Frontal cortex (tissue), 4 donors: ENCODE measurements at places on chromosomes 11 and 22.

DNA sequence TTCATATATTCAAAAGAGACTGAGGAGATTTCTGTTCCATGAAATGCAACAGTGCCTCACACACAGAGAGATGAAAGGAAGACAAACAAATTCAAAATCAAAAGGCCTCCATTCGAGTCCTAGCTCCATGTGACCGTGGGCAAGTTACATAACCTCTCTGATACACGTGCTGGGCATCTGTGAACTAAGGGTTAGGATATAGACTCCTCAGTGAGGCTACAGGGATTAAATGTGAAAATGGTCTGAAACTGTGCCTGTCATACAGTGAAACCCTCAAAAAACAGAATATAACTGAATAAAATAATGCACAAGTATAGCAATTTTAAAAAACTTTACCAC is 111.8 kb upstream of the MTMR2 start:
- no peak for DNase-seq

DNA sequence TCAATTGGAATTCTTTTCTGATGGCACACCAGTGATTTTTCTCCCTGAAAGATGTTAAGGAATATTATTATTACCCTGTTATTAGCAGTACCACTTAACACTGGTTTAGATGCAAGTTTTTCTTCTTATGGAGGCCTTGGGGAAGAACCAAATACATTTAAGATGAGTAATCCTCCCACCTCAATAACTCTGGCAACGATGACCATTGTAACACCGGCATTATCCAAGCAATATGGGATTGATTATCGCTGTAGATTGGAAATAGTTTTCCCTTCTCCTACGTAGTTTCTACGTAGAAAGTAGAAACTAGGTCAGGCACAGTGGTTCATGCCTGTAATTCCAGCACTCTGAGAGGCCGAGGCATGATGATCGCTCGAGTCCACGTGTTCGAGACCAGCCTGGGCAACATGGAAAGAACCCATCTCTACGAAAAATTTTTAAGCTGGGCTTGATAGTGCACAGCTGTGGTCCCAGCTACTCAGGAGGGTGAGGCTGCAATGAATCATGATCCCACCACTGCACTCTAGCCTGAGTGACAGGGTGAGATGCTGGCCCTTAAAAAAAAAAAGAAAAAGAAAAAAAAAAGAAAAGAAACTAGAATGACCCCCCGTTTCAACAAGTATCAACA is 45.5 kb downstream of the PACSIN2 start:
- DNase-seq: no peak

DNA sequence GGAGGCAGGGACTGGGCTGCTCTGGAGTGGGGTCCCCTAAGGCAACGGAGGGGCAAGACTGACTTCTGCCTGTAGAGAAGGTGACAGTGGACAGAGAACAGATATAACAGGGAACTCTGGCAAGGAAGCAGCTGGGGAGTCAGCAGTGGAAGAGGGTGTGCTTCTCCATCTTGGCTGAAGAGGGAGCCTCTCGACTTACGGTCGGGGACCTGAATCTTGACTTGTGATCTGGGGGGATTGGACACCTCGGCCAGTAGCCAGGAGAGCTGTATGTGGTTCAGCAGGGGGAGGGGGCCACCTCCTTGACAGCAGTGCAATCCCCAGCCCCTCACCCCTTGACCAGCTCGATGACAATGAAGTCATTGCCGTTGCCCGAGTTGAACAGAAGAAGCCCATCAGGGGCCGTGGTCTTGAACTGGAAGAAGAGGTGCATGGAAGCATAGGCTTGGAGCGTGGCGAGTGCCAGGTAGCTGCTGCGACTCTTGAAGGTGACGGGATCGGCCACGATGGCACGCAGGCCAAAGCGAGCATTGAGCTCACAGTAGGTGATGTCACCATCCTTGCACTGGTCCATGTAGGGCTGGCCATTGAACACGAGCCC is 60.0 kb downstream of the SLC22A12 start:
- DNase-seq: no peak

DNA sequence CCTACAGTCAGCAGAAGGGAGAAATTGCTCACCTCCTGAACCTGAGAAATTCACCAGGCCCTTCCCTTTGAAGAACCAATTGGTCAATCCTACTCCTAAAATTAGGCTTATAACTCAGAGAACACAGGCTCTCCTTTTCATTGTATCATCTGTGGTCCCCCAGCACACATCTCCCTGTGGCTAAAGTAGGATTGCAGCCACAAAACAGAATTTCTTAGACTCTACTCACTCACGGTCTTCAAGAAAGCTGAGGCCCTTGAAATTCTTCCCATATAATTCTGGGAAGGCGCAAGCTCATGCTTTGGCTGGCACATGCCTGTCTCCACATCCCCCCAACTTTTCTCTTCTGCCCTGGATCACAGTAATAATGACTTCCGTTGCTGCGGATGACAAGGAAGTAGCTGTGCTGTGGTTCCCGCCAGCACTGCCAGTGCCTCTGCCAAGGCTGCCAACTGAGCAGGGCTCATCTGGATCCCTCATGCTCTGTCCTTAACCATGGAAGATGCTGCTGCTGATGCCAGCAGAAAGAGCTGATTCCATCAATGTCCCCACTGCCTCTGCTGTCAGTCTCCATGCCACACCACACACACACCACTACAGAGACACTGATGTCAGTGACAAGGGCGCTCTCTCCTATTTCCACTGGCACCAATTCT is 200.6 kb upstream of the POU2AF2 start:
- no peak for DNase-seq

DNA sequence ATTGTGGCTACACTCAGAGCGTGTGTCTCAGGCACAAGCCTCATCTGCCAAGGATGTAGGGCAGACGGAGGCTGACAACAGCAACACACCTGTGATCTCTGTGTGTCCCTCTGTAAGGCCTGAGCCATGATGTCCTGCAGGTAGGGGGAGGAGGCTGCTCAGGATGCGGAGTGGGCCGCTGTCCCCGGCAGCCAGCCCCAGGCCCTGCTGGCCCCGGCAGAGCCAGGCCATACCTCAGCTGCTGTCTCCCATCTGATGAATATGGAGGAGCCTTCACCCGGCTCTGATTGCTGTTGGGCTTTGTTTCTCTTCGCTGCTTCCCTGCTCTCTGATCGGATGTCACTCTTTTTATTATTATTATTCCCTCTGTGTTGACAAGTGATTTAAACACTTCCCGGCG is 83.6 kb upstream of the NCAM1 start:
- DNase-seq: no peak

DNA sequence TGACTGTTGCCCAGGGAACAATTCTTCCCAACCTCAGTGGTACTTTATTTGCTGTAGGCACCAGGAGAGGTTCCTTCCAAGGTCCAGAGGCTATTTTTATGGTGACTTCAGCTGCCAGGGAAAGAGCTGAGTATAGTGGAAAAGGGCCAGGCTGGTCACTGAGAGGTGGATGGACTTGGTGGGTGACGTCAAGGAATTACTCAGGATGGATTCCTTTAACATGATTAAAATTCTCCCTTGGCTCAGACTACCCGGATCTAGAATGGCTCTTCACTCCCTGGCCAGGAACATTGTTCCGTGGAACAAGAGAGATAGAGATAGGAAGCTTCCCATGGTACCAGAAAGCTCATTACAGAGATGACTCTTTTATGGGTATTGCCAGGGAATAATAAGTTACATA is 8.7 kb upstream of the CALCA start:
- no peak for DNase-seq

GRCh38 chr11:70278994-70279393 is 8.5 kb downstream of the PPFIA1 start:
- DNase-seq: peak; percentile 38

GRCh38 chr11:62054484-62055121 is 69.2 kb upstream of the INCENP start:
- DNase-seq: no peak

GRCh38 chr11:62456630-62457029 is 37.8 kb downstream of the SCGB1A1 start:
- no peak for DNase-seq

DNA sequence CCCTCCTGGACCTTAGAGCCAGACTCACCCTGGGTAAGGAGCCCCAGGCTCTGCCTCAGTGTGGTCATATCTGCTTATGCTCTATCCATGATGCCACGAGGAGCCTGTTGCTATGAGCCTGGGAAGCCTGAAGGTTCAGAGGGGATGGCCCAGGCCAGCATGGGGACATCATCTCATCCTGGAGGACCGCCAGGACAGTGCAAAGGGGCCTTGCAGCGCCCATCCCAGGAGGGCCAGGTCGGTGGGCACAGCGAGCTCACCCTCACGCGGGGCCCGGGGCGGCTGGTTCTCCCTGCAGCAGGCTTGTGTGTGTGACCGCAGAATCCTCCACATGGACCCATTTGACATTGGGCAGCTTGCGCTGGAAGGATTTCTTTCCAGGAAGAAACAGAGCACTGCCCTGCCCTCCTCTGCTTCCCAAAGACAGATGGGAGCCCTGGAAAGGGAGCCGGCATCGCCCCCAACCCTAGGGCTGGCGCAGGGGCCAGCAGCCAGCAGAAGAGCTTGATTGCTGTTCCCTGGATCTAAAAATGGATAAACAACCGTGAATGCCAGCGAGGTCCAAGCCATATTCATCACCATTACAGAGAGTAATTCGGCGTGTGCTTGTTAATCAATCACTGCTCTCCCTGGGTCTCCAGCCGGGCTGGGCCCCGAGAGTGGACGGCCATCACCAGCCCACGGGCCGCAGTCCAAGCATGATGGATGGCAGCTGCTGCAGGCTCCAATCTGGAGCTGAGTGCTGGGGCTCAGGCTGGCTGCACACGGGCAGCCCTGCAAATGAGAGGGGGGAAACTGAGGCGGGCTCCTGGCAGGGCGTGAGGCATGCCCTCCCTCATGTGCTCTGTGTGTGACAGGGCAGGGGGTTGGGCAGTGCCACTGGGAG is 739.7 kb downstream of the BRD1 start:
- no peak for DNase-seq

GRCh38 chr11:57787006-57787604 is 25.5 kb downstream of the CTNND1 start:
- DNase-seq: no peak

DNA sequence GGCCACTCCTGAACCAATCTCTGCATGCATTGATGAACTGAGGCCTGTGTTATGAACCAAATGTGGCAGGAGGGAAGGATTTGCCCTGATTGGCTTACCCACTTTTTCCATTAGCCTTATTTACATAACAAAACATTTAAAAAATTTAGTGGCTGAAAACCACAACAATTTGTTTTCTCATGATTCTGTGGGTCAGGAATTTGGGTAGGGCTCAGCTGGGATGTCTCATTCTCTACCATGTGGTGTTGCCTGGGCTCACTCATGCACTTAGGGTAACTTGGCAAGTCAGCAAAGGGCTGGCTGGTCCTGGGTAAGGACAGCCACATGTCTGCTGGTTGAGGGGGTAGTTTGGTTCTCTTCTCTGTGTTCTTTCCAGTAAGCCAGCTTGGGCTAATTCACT is 35.1 kb upstream of the CYP2R1 start:
- no peak for DNase-seq

DNA sequence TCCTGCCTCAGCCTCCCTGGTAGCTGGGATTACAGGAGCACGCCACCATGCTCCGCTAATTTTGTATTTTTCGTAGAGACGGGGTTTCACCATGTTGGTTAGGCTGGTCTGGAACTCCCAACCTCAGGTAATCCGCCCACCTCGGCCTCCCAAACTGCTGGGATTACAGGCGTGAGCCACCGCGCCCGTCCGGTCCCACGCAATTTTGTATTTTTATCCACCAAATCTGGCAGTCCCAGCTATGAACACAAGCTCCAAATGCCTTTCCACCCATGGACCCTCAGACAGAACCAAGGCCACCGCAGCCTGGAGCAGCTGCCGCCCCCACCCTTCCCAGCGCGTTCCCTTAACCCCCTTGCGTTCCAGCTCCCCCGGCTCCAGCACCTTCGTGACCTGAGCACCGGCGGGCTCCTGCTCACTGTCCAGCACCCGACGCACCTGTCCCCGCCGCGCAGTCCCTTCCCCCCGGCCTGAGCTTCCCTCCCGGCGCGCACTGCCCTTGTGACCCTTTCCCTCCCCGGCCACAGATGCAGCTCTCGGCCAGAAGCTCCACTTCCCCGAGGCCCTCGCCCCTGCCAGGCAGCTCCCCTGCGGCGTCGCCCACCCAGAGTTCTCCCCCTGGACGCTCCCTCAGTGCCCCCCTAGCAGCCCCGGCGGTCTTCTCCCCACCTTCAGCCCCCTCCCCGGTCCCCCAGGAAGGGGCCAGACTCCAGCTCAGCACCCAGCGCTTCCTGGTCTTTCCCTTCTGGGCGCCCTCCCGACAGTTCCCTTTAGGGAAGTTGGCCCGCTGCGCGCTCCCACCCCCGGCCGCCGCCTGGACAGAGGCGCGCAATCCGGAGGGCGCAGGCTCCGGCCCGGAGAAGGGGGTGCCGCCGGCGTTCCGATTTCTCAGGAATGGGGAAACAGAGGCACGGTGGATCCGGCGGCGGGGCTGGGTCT is 5.6 kb upstream of the ZBED4 start:
- DNase-seq: no peak

GRCh38 chr11:37504060-37504611 is 906.1 kb upstream of the RAG2 start:
- peak; percentile 4 for DNase-seq

DNA sequence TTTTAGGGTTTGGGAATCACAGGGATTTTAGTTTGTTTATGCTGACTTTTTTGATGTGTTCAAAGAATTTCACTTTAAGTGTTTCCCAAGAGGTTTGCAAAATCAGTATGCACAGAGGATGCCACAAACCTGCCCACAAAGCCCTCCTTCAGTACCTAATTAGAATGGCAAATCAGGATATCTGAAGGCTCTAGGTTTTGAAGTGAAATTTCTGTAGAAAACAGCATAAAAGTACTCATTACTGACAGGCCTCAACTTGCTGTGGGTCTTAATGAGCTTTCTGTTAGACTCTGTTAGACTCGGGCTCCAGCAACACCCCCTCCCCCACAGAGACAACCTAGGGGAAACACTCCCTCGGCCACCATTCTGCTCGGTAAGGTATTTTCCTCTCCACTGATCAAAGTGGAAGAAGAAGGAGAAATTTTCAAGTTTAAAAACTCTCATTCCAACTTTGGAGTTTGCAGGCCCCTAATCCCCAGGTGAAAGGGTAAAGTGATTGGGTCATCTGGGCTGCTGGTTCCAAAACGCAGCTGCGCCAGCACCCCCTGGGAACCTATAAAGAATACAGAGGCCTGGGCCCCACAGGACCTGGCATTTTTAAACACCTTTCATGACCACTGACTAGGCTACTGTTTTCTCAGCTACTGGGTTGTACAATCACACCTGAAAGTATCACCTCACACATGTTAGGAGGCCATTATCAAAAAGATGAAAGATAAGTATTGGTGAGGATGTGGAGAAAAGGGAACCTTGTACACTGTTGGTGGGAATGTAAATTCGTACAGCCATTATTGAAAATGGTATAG is 67.5 kb downstream of the PLEKHA7 start:
- no peak for DNase-seq

- DNase-seq: peak; percentile 17
Observed at GRCh38 chr11:114774599-114775361, 96.5 kb downstream of the NXPE2 start.

- DNase-seq: no peak
Observed at GRCh38 chr11:133964356-133964755, 7.6 kb upstream of the IGSF9B start.

GRCh38 chr11:115207166-115207591 is 297.0 kb downstream of the CADM1 start:
- no peak for DNase-seq

DNA sequence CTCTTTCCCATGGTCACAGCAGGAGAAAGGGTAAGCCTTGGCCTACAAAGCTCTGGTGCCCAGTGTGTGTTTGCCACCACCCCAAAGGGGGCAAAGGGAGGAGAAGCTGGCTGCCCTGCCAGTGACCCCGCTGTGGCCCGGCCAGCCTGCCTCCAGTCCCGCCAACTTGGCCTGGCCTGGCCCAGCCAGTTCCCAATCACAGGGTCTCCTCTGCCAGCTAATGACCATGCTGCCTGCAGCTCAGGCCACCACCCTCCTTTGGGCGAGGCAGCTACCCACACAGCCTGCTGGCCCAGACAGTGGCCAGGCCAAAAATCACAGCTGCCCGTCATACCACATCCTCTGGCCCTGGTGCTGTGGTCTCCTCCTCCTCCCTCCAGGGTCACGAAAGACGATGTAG is 5.1 kb downstream of the GDPD5 start:
- DNase-seq: no peak
